ENCODE measurements at places on chromosomes 4 and X. TPM values are rescaled to one million over a fixed set of nuclear protein-coding genes. Genes with fewer than 3 reads are reported as not detected.

DNA sequence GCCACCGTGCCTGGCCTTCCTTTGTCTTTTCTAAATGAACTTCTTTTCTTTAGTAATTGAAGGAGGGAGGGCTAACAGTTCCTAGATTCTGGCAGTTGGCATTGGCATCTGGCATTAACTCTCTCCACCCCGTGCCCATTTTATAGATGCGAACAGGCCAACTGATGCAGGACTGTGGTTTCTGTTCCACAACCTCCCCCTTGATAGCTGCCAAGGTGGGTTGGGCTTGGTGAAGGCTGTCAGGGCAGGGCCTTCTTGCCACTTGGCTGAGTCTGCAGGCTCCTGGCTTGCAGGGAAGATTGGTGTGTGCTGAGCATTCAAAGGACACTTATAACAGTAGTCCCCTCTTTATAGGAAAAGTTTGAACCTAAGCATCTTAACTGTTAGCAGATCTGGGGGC, 4.3 kb downstream of the SOWAHD start:
- DNase-seq: no peak
- H3K4me3 ChIP-seq: no peak overlapping the region
- no peaks in the 10 kb centered on the region for H3K27me3 ChIP-seq
- H3K4me1 ChIP-seq: no peaks in the 10 kb centered on the region
- no peaks in the 10 kb centered on the region for H3K36me3 ChIP-seq

DNA sequence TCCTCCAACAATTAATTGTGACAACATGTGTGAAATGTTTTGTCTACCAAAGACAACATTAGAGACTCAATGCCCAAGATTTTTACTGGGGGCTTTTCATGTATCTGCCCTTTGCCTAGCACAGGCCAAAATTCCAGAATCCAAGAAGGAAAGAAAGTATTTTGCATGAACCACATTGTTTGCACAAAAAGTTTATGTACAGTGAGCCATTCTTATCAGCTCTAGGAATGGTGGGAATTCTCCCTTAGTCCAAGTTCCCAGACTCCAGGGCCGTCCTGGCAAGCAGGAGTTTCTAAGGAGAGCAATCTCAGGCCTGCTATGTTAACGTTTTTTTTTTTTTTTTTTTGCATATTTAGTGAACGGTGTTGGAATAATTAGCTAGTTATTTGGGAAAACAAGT, 21.6 kb downstream of the GPRASP1 start:
- no peaks in the 10 kb centered on the region for H3K4me1 ChIP-seq
- DNase-seq: no peak

DNA sequence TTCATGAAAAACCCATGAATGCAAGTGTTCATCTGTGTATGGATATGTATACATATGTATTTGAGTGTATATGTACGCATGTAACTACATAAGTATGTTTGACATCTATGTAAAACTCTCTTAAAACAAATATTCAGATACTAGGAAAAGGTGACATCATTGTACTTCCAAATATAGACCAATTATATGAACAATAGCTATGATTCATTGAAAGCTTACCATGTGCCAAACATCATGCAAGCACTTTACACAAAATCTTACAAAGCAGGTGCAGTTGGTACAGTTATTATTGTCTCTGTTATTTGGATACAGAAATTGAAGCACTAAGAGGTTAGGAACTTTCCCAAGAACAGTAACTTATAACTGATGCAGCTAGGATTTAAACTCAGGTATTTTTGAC, 21.4 kb downstream of the MAGEB17 start:
- no peaks in the 10 kb centered on the region for H3K27me3 ChIP-seq
- H3K27ac ChIP-seq: no peak overlapping the region
- no peaks in the 10 kb centered on the region for H3K36me3 ChIP-seq
- DNase-seq: no peak

The JADE3 gene
- 7.7 TPM for total RNA-seq

The PAGE1 gene
- total RNA-seq: not detected
